Colonic mucosa (tissue), 4 donors: ENCODE measurements at places on chromosomes 5 and 9. TPM values are rescaled to one million over a fixed set of nuclear protein-coding genes. Genes with fewer than 3 reads are reported as not detected.

Gene DNAJB5
- 8.5 TPM for total RNA-seq

Gene NMUR2
- total RNA-seq = not detected

Gene ROR2
- total RNA-seq = 9.1 TPM

Gene ENTPD8
- 48.3 TPM for total RNA-seq

Gene ACTBL2
- not detected for total RNA-seq

Gene SLC1A3
- 0.50 TPM for total RNA-seq

Gene LHX2
- total RNA-seq = 0.10 TPM

Gene IGIP
- total RNA-seq = 9.5 TPM

Gene SHISAL2B
- total RNA-seq = not detected

Gene SELENOP
- total RNA-seq = 171 TPM

GRCh38 chr5:76601470-76601869 is 21.7 kb downstream of the F2RL2 start:
- H3K4me3 ChIP-seq = no peak overlapping the region
- no peaks in the 10 kb centered on the region for H3K36me3 ChIP-seq
- H3K27me3 ChIP-seq = no peaks in the 10 kb centered on the region
- DNase-seq = peak; percentile 31
- H3K4me1 ChIP-seq = peaks cover 3% of the 10 kb centered on the region

- no peaks in the 10 kb centered on the region for H3K36me3 ChIP-seq
- H3K4me1 ChIP-seq = peaks cover 3% of the 10 kb centered on the region
- no peaks in the 10 kb centered on the region for H3K27me3 ChIP-seq
- DNase-seq = peak; percentile 36
- H3K27ac ChIP-seq = peak overlapping the region; percentile 93
Observed at GRCh38 chr5:56815658-56816545, 553 bp downstream of the MAP3K1 start.

- H3K4me1 ChIP-seq = no peaks in the 10 kb centered on the region
- no peaks in the 10 kb centered on the region for H3K27me3 ChIP-seq
- no peak for DNase-seq
- H3K27ac ChIP-seq = no peak overlapping the region
Observed at GRCh38 chr5:165457859-165458481, 1952.6 kb downstream of the MAT2B start.

- no peak for DNase-seq
- no peaks in the 10 kb centered on the region for H3K4me1 ChIP-seq
- H3K4me3 ChIP-seq = no peak overlapping the region
- no peak overlapping the region for H3K27ac ChIP-seq
Observed at GRCh38 chr5:168790671-168791250, 211.6 kb upstream of the PANK3 start.

GRCh38 chr5:114391321-114391720 is 29.5 kb downstream of the KCNN2 start:
- no peak overlapping the region for H3K4me3 ChIP-seq
- no peak for DNase-seq
- no peaks in the 10 kb centered on the region for H3K36me3 ChIP-seq
- no peaks in the 10 kb centered on the region for H3K4me1 ChIP-seq
- H3K27ac ChIP-seq = no peak overlapping the region
- no peaks in the 10 kb centered on the region for H3K27me3 ChIP-seq

GRCh38 chr5:126676195-126676624 is 75.5 kb downstream of the PHAX start:
- no peaks in the 10 kb centered on the region for H3K36me3 ChIP-seq
- H3K4me3 ChIP-seq = no peak overlapping the region
- no peaks in the 10 kb centered on the region for H3K27me3 ChIP-seq
- peak; percentile 80 for DNase-seq

GRCh38 chr9:20684035-20684874 is at the start of gene FOCAD:
Gene FOCAD (plus strand): TSS chr9:20684259. CDS start chr9:20715354, 31,095 bp downstream.
- peak within 1 kb of the TSS; percentile 73 for H3K4me3 ChIP-seq
- no peaks in the 10 kb centered on the region for H3K36me3 ChIP-seq
- peak; percentile 96 for DNase-seq
- H3K4me1 ChIP-seq = peaks cover 3% of the 10 kb centered on the region
- H3K27ac ChIP-seq = peak within 1 kb of the TSS; percentile 93

GRCh38 chr9:37975639-37976038 is 71.7 kb upstream of the SLC25A51 start:
- no peaks in the 10 kb centered on the region for H3K27me3 ChIP-seq
- no peaks in the 10 kb centered on the region for H3K36me3 ChIP-seq
- no peak for DNase-seq

DNA sequence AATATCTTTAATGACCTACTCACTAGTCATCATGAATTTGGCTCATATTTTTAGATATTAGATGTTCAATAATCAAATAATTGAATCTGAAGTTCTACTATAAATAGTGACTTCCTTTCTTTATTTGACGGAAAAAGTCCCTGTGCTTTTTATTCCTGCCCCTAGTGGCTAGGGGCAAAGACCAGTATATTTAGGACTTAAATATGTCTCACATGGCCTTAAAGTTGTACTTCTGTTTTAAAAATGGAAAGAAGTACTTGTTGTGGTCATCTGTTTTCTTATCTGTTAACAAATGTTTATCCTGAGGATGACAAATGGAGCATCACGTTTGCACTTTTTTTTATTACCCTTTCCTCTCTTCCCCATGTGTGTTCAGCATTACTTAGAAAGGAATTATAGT is 89.2 kb upstream of the GRHPR start:
- no peaks in the 10 kb centered on the region for H3K36me3 ChIP-seq
- no peak overlapping the region for H3K27ac ChIP-seq
- H3K4me3 ChIP-seq = no peak overlapping the region
- no peaks in the 10 kb centered on the region for H3K27me3 ChIP-seq

DNA sequence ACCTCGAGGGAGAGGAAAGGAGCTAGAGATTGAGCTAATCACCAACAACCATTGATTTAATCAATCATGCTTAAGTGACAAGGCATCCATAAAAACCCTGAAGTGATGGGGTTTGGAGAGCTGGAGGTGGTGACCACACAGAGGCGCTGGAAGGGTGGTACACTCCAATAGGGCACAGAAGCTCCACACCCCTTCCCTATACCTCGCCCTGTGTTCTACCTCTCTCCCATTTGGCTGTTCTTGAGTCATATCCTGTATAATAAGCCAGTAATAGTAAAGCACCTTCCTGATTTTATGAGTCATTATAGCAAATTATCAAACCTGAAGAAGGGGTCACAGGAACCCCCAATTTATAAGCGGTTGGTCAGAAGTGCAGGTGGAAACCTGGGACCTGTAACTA is 18.3 kb downstream of the ACTL7B start:
- H3K27me3 ChIP-seq = no peaks in the 10 kb centered on the region
- H3K4me1 ChIP-seq = no peaks in the 10 kb centered on the region
- no peak overlapping the region for H3K27ac ChIP-seq
- no peaks in the 10 kb centered on the region for H3K36me3 ChIP-seq
- H3K4me3 ChIP-seq = no peak overlapping the region
- no peak for DNase-seq

GRCh38 chr9:78121488-78121887 is 89.9 kb upstream of the GNAQ start:
- H3K36me3 ChIP-seq = no peaks in the 10 kb centered on the region
- no peak overlapping the region for H3K4me3 ChIP-seq
- no peaks in the 10 kb centered on the region for H3K27me3 ChIP-seq
- peaks cover 5% of the 10 kb centered on the region for H3K4me1 ChIP-seq
- peak; percentile 85 for DNase-seq

DNA sequence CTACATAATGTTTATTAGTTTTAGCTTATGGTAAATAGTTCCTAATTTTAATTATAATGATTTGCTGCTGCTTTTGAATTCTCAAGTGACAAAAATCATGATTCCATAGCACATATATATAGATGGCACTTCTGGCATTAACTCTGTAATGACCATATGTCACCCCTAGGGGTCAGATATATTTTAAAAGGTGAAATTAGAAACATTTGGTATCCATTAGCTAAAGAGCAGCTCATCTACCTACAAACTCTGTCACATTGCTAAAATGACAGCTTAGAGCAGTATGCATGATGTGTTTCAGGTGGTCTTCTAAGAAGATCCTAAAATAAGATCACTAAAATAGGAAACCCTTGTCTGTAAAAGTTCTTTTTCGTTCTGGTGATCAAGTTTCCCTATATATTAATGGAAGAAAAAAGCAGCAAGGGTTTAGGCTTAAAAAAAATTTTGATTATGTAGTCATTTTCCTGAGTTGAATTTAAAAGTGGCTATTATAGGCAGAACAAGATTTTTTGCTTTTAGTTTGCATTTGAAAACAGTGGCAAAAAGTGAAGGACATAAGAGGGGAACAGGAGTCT is 157.7 kb upstream of the POU5F2 start:
- no peak for DNase-seq
- no peaks in the 10 kb centered on the region for H3K4me1 ChIP-seq
- no peaks in the 10 kb centered on the region for H3K36me3 ChIP-seq
- no peak overlapping the region for H3K4me3 ChIP-seq
- H3K27me3 ChIP-seq = no peaks in the 10 kb centered on the region

GRCh38 chr5:54689411-54690251 is 172.1 kb downstream of the SNX18 start:
- no peak overlapping the region for H3K4me3 ChIP-seq
- H3K4me1 ChIP-seq = no peaks in the 10 kb centered on the region
- H3K36me3 ChIP-seq = no peaks in the 10 kb centered on the region
- no peak for DNase-seq
- no peaks in the 10 kb centered on the region for H3K27me3 ChIP-seq

- H3K4me1 ChIP-seq = no peaks in the 10 kb centered on the region
- no peaks in the 10 kb centered on the region for H3K27me3 ChIP-seq
- DNase-seq = no peak
- H3K36me3 ChIP-seq = no peaks in the 10 kb centered on the region
- H3K27ac ChIP-seq = no peak overlapping the region
Observed at GRCh38 chr5:128572051-128572929, 34.2 kb upstream of the FBN2 start.

DNA sequence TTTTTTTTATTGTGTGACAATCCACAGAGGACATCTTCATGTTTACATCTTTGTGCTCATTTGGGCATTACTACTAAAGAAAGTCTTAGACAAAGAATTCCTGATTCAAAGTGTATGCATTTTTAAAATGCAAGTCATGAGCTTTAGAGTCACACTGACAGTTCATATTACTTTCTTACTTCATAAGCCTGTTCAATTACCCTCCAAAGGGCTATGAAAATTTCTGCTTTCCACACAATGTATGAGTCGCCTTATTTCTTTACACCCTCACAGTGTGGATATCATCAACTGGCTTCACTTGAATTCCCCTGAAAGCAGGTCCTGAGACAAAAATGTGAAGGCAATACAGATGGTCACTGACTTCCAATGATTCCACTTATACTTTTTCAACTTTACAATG is 280.4 kb upstream of the PTGER4 start:
- H3K27me3 ChIP-seq = no peaks in the 10 kb centered on the region
- no peaks in the 10 kb centered on the region for H3K36me3 ChIP-seq
- no peaks in the 10 kb centered on the region for H3K4me1 ChIP-seq
- no peak overlapping the region for H3K4me3 ChIP-seq
- DNase-seq = no peak

- no peaks in the 10 kb centered on the region for H3K4me1 ChIP-seq
- no peak overlapping the region for H3K4me3 ChIP-seq
- no peaks in the 10 kb centered on the region for H3K36me3 ChIP-seq
Observed at GRCh38 chr9:4375424-4376200, 75.7 kb upstream of the GLIS3 start.

- no peaks in the 10 kb centered on the region for H3K27me3 ChIP-seq
- H3K4me1 ChIP-seq = peaks cover 8% of the 10 kb centered on the region
- DNase-seq = no peak
- H3K36me3 ChIP-seq = no peaks in the 10 kb centered on the region
- no peak overlapping the region for H3K27ac ChIP-seq
Observed at GRCh38 chr9:37961351-37961750, 57.4 kb upstream of the SLC25A51 start.

DNA sequence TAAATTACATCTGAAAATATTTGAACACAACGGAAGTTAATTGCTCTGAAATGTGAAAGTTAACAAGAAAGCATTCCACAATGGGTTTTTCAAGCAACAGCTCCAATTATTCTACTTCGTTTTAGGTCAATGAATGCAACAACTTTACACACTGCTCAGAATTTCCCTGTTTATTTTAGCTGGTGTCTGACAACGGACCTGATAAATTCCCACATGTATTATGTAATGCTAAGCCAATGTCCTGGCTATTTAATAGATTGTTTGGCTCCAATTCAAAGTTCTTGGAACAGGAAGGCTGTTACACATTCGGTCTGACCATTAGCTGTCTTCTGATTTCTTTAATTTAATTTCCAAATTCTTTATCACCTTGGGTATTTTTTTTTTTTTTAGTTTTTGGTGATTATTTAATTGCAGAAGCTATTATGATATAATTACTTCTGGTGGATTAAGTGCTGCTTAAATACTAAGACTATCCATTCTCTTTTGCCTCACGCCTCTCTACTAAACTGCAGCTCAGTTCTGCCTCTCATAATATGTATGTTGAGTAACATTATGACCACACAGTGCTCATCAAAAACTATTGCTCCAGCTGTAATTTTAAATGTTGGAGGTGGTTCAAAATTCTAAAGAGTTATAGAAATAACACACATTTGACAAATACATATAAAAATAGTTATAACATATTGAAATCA is 57.9 kb downstream of the MEF2C start:
- H3K4me1 ChIP-seq = no peaks in the 10 kb centered on the region
- no peak for DNase-seq
- H3K36me3 ChIP-seq = no peaks in the 10 kb centered on the region
- H3K4me3 ChIP-seq = no peak overlapping the region

DNA sequence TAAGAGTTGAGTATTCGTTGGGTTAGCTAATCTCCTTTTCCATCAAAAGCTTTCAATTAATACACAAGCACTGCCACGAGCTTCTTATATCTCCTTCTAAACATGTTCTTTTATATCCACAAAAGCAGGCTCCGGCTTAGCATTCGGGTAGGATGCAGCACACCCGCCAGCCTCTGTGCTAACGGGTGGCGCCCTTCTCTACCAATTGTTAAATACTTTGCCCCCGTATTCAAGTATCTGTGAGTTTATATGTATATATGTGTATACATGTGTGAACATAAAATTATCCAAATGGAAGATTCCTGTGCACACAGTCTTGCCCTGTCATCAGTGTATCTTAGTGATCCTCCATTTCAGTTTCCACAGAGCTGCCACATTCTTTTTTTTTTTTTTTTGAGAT is 27.8 kb downstream of the BNIP1 start:
- no peaks in the 10 kb centered on the region for H3K4me1 ChIP-seq
- H3K4me3 ChIP-seq = no peak overlapping the region
- no peak for DNase-seq
- H3K27me3 ChIP-seq = no peaks in the 10 kb centered on the region

- H3K4me1 ChIP-seq = no peaks in the 10 kb centered on the region
- H3K27me3 ChIP-seq = no peaks in the 10 kb centered on the region
- no peak overlapping the region for H3K27ac ChIP-seq
- H3K36me3 ChIP-seq = no peaks in the 10 kb centered on the region
- no peak for DNase-seq
Observed at GRCh38 chr5:89008291-89008690, 125.3 kb upstream of the MEF2C start.

- no peaks in the 10 kb centered on the region for H3K27me3 ChIP-seq
- no peaks in the 10 kb centered on the region for H3K36me3 ChIP-seq
- no peak overlapping the region for H3K4me3 ChIP-seq
- no peaks in the 10 kb centered on the region for H3K4me1 ChIP-seq
Observed at GRCh38 chr5:167708449-167708848, 583.0 kb upstream of the WWC1 start.

DNA sequence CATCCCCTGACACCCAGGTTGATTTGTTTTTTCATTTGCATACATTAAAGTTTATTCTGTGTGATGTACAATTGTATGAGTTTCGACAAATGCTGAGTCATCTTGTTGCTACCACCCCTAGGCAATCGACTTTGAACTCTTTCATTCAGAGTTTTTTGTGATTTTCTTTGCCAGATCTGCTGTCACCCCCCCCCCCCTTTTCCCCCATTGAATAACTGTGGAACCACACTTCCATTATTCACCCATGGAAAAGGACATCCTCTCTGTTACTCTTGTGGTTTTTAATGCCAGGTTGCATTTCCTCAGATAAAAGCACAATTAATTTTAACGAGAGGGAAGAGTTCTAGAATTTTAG is 13.7 kb upstream of the FAM120AOS start:
- H3K27me3 ChIP-seq = no peaks in the 10 kb centered on the region
- H3K27ac ChIP-seq = peak overlapping the region; percentile 87
- H3K4me1 ChIP-seq = peaks cover 26% of the 10 kb centered on the region
- no peak overlapping the region for H3K4me3 ChIP-seq
